Adipocyte (in vitro differentiated cells): ENCODE measurements at places on chromosomes 16 and 17.
A peak's percentile ranks its signal among the peaks of the same experiment; 100 is the strongest.

- no peak for DNase-seq
These were observed 64.1 kb downstream of the NEUROD2 start for GRCh38 chr17:39543664-39544063.

DNA sequence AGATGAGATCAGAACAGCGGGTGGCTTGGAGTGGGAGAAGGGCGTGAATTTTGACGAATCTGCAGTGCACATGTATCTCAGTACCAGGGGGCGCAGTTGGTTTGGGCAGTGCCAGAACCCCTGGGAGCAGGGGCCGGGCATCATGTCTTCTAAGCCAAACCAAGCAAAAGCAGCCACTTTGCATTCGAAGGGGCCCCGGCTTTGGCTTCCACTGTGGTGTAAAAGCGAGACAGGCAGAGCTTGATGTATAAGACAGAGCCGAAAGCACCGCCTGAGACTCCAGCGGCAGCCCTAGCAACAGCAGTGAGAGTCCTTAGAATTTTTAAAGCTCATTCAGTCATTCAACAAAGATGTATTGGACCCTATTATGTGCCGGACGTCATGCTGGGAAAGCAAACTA, 3.8 kb upstream of the XYLT1 start:
- DNase-seq: no peak

DNA sequence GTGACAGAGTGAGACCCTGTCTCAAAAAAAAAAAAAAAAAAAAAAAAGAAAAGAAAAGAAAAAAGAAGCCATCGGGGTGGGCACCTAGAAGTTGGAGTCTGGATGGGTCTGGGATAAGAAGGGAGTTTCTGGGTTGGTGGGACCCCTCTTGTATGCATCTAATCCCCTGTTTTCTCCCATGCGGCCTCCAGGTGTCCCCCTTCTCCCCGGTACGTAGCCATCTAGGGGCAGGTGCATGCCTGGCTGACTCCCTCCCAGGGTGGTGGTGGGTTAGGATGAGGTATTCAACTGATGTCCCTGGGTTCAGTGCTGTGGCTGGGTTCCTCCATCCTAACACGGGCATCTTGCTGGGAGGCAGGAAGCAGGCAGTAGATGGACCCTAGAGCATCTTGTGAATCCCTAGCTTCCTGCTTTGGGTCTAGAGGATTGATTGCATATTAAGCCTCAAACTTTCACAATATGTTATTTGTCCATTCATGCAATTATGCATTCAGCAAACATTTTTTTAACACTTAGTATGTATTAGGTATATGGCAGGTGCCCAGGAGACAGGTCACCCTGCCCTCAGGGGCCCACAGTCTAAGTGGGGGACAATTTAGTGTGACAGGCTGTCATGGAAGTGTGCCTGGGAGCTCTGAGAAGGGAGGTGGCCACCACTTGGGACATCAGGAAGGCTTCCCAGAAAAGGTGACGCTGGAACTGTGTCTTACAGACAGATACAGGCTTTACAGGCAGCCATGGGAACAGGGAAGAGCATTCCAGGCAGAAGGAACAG, 13.1 kb downstream of the FMNL1 start:
- no peak for DNase-seq

DNA sequence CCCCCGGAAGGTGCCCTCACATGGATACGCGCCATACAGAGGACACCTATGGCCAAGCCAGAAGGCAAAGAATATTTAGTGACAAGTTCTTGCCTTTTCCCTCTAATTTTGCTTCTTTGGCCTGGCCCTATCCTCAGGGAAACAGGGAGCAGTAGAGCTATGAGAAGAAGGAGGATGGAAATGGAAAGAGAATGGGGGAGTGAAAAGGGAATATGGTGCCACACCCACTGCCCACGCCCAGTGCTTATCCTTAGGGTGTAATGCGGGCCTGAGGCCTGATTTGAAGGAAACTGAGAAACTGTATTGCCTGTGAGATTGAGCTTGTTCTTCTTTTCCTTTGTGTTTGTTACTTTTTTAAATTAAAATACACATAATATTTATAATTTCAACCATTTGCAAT, 255.1 kb downstream of the HS3ST3A1 start:
- DNase-seq: no peak

DNA sequence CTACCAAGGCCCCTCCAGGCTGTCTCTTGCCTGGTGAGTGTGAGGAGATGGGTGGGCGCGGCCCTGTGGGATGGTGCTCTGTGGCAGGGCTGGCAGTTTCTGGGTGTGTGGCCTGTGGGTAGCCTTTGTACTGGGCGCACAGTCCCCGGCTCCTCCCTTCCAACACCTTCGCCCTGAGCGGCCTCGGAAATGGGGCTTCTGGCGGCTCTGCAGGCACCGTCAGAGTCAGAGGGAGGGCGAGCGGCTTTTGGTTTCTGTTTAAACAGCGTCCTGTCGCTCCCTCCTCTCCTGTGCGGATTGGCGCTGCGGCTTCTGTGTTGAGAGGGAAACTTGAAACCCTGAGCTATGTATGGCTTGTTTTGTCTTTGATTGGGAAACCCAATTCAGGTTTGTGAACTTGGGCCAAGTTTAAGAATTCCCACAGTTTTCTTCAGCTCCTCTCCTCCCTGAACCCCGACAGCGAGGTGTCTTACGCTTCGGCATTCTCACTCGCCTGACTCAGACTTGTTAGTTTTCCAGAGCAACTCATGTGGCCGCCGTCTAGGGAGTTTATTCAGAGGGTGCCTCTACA, 8.3 kb upstream of the ZNF750 start:
- peak; percentile 85 for DNase-seq

DNA sequence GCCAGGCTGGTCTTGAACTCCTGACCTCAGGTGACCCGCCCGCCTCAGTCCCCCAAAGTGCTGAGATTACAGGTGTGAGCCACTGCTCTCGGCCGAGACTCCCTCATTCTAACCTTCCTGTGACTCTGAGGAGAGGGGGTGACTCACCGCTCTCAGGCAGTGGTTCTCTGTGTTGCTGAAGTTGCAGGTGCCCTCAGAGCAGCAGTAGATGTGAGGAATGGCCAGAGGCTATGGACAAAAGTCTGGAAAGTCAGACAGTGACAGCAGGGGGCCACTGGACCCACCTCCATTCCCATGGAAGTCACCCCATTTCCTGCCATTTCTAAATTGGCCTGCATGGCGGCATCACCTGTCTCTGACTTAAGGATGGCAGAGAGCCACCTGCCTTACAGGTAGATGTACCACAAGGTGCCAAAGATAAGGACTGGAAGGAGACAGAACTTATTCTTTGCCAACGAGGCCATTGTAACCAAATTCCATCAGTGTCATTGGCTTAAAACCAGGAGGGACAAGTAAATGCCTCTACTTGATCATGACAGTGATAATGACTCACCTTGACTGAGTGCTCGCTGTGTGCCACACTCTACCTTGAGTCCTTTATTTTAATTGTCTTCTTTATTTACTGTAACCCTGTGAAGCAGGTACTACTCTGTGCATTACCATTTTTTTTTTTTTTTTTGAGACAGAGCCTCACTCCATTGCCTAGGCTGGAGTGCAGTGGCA, 15.3 kb upstream of the CNOT1 start:
- no peak for DNase-seq

DNA sequence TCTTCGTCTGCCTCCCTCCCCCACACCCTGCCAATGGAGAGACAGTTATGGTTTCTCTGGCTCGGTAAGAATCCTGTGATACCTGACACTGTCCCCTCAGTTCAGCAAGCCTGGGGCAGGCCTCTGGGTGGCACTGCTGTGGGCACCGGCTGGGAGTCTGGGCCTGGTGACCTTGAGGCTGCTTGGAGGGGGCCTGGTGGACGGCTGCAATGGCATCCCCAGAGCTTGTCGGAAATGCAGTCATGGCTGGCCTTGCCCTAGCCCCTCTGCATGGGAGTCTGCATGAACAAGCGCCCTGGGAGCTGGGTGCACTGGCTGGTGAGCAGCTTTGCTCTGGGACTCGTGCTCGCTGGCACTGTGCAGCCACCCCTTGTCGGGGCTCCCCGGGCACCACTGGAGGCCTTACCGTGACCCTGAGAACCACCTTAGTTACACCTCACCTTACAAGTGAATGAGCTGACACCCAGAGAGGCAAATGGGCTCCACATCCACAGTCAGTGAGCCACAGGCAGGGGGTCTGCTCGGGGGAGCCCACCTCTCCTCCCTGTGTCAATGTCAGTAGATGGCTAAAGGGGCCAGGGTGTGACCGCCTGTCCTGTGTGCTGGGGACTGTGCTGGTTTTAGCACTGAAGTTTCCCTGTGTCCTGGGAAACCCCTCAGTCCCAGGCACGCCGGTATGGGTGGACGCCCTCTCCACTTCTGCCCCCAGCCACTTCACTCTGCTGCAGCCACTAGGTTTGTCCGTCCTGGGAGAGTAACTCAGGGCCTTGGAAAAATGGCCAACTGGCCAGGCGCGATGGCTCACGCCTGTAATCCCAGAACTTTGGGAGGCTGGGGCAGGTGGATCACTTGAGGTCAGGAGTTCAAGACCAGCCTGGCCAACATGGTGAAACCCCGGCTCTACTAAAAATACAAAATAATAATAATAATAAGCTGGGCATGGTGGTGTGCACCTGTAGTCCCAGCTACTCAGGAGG, 1.4 kb downstream of the LGALS3BP start:
- no peak for DNase-seq

- no peak for DNase-seq
These were observed 10.6 kb downstream of the RIPOR1 start for GRCh38 chr16:67539271-67539670.

- DNase-seq: no peak
These were observed 21.6 kb downstream of the CTU2 start for GRCh38 chr16:88727871-88728270.

GRCh38 chr16:2473999-2474876, 689 bp upstream of the TBC1D24 start:
- DNase-seq: peak; percentile 83

GRCh38 chr16:29996766-29997250, 767 bp downstream of the INO80E start:
- no peak for DNase-seq

DNA sequence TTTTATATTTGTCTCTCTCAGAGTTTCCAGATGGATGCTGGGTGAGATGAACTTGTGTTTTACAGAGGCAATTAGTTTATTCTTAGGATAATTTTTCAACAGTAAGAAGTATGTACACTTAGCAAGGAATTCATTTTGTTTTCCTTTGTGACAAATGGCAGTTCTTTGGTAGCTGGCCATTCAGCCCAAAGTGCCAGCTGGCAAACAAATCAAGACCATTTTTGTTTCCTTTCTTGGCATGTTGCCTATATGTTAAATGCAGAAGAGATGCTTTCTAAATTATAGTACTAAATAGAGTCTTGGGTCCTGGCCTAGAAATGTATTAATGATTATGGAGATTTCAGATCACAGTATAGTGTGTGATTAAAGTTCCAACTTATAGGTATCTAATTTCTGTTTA, 337.1 kb downstream of the CNTNAP4 start:
- no peak for DNase-seq

GRCh38 chr16:66006485-66006884, 360.0 kb upstream of the CDH5 start:
- no peak for DNase-seq

DNA sequence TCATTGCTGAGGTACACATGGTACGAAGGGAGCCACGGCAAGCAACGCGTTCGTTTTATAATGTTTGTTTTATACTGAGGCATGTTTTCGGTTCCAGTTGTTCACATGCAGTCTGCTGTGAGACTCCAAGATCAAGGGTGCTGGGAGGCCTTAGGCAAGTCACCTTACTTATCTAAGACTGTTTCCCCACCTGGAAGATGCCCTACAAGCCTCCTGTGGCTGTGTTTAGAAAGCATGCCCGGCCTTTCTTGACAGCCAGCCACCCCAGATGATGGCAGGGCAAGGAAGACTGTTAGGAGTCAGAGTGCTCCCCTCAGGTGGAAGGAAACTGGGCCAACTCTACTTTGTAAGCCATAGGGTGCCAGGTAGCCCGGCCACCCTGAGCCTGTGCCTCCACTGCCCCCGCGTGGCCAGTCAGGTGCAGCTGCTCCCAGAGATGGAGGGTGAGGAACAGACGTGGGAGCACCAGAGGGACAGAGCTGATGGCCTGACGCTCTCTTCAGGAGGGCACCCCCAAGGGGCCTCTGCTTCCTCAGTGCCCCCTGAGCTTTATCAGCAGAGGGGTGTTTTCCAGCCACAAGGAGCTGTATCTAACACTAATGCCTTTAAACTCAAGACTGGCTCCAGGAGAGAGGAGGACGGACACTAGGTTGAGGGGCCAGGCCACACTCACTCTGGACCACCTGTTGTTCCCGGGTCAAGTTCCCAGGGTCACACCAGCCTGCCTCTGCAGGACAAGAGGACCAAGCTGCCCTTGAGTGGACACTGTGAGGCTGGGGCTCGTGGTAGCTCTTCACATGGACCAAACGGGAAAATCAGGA, 5.4 kb downstream of the NAT9 start:
- peak; percentile 53 for DNase-seq
